ENCODE measurements at places on chromosomes 1 and 21. TPM values are rescaled to one million over a fixed set of nuclear protein-coding genes. Genes with fewer than 3 reads are reported as not detected.

GRCh38 chr1:160887071-160887470 is 2.1 kb upstream of the ITLN1 start:
- H3K36me3 ChIP-seq = no peaks in the 10 kb centered on the region
- H3K27me3 ChIP-seq = no peaks in the 10 kb centered on the region
- no peak overlapping the region for H3K27ac ChIP-seq
- H3K4me3 ChIP-seq = no peak overlapping the region
- no peak for DNase-seq
- H3K4me1 ChIP-seq = peaks cover 9% of the 10 kb centered on the region

DNA sequence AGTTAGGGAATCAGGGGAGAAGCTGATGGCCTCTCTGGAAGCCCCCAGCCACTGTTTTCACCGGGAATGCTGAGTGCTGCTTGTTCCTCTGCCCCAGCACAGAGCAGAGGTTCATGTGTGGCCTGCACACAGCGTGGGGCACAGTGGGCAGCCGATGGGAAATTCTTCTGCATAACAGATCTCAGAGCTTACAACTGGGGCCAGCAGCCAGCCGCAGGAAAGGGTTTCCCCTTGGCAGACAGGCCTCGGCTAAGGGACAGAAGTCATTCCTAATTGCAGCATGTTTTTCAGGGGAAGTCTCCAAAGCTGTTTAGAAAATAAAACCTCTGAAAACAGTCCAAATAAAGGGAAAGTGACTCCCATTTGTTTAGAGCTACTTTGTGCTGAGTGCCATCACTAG is 22.6 kb downstream of the HMGB4 start:
- H3K4me3 ChIP-seq = no peak overlapping the region
- H3K27me3 ChIP-seq = peaks cover 9% of the 10 kb centered on the region
- no peaks in the 10 kb centered on the region for H3K4me1 ChIP-seq
- DNase-seq = no peak
- H3K27ac ChIP-seq = no peak overlapping the region

- no peaks in the 10 kb centered on the region for H3K36me3 ChIP-seq
- peaks cover 32% of the 10 kb centered on the region for H3K4me1 ChIP-seq
- H3K27ac ChIP-seq = peak overlapping the region; percentile 10
- DNase-seq = peak; percentile 77
- no peaks in the 10 kb centered on the region for H3K27me3 ChIP-seq
These were observed 37.0 kb upstream of the PARP1 start for GRCh38 chr1:226444901-226445300.

GRCh38 chr1:89552471-89553081 is 27.9 kb downstream of the LRRC8B start:
- no peak for DNase-seq
- no peaks in the 10 kb centered on the region for H3K4me1 ChIP-seq
- H3K4me3 ChIP-seq = peak overlapping the region; percentile 9
- H3K27ac ChIP-seq = no peak overlapping the region
- H3K27me3 ChIP-seq = no peaks in the 10 kb centered on the region

Gene PRKAA2
- total RNA-seq = not detected

GRCh38 chr1:224640018-224640417 is 23.9 kb downstream of the CNIH3 start:
- H3K4me1 ChIP-seq = peaks cover 18% of the 10 kb centered on the region
- DNase-seq = no peak
- H3K27ac ChIP-seq = no peak overlapping the region
- no peaks in the 10 kb centered on the region for H3K27me3 ChIP-seq

GRCh38 chr1:55650444-55650843 is 435.3 kb upstream of the USP24 start:
- no peak overlapping the region for H3K27ac ChIP-seq
- no peak overlapping the region for H3K4me3 ChIP-seq
- H3K36me3 ChIP-seq = no peaks in the 10 kb centered on the region
- no peaks in the 10 kb centered on the region for H3K27me3 ChIP-seq
- H3K4me1 ChIP-seq = no peaks in the 10 kb centered on the region

Gene SEC22B
- 24.9 TPM for total RNA-seq

- H3K27ac ChIP-seq = no peak overlapping the region
- H3K4me1 ChIP-seq = peaks cover 3% of the 10 kb centered on the region
- H3K27me3 ChIP-seq = no peaks in the 10 kb centered on the region
- H3K4me3 ChIP-seq = no peak overlapping the region
- H3K36me3 ChIP-seq = no peaks in the 10 kb centered on the region
These were observed 9.0 kb downstream of the WNT4 start for GRCh38 chr1:22133931-22134324.

Gene TMEM82
- not detected for total RNA-seq

Gene NEGR1
- 0.03 TPM for total RNA-seq

Gene SMPDL3B
- total RNA-seq = not detected

- H3K27ac ChIP-seq = no peak overlapping the region
- no peaks in the 10 kb centered on the region for H3K27me3 ChIP-seq
- H3K4me1 ChIP-seq = no peaks in the 10 kb centered on the region
These were observed 64.1 kb downstream of the KIFAP3 start for GRCh38 chr1:170010443-170010842.

Gene ASAP3
- total RNA-seq = 0.81 TPM

DNA sequence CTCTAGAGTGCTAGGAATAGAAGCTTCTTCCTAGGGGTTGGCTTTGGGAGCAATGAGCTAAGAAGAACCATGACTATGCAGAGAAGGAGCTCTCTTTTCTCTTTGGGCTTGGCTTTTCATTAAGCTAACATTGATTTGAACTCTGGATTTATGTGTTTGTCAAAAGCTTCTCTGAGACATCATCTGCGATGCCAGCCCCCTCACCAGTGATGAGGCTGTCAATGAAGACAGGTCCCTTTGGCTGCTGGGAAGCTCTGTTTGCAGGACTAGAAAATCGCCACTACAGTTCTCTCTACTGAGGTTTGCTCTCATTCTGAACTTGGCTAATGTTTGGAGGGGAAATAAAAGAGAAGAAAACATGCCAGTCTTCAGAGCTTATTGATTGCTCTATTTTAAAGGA is 185.0 kb downstream of the PCP4 start:
- no peak overlapping the region for H3K4me3 ChIP-seq
- no peaks in the 10 kb centered on the region for H3K27me3 ChIP-seq
- DNase-seq = no peak
- H3K36me3 ChIP-seq = no peaks in the 10 kb centered on the region

Gene CHML
- 10.3 TPM for total RNA-seq

Gene PTPRU
- total RNA-seq = 0.56 TPM

- H3K27me3 ChIP-seq = peaks cover 4% of the 10 kb centered on the region
- DNase-seq = no peak
- no peaks in the 10 kb centered on the region for H3K4me1 ChIP-seq
- H3K36me3 ChIP-seq = no peaks in the 10 kb centered on the region
These were observed 9.1 kb upstream of the TRABD2B start for GRCh38 chr1:48006264-48006663.

Gene PRAMEF11
- total RNA-seq = not detected

DNA sequence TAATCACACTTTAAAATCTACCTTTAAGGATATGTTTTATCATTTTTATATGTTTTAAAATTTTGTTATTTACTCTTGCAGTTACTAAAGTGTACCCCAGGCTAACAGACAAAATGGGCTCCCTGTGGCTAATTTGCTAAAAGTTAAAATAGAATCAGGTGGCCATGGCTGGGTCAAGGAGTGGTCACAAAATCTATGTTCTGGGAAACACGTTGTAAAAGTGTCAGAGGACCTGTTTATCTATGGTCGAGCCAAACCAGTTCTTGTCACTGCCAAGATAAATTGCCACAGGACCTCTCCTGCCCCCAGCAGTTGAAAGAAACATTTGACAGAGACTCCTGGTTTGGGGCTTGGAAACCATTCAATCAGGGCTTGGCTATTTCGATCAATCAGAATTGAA is 21.2 kb upstream of the TTLL7 start:
- no peak overlapping the region for H3K4me3 ChIP-seq
- DNase-seq = no peak
- H3K27me3 ChIP-seq = no peaks in the 10 kb centered on the region
- no peaks in the 10 kb centered on the region for H3K4me1 ChIP-seq
- H3K27ac ChIP-seq = no peak overlapping the region

- no peak overlapping the region for H3K4me3 ChIP-seq
- H3K4me1 ChIP-seq = no peaks in the 10 kb centered on the region
- no peak overlapping the region for H3K27ac ChIP-seq
These were observed 90.1 kb upstream of the IRF2BP2 start for GRCh38 chr1:234699795-234700665.

DNA sequence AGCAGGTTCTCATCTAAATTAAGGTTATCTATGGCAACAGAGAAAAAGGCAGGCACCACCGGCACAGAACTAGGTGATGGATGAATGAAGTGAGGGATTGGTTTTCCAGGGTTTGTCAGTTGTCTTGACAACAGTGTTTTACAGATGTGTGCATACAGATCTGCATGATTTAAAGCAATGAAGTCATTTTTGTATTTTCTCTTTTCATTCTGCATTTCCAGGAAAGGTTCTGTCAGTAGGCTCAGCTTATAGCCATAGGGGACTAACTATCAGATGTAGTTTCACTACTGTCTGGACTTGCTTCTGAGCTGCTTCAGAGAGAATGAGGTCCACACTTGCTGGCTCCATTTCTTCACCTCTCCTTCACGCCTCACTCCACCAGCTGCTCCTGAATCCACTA is 98.2 kb upstream of the LMO4 start:
- no peak for DNase-seq
- peaks cover 2% of the 10 kb centered on the region for H3K27me3 ChIP-seq
- H3K4me1 ChIP-seq = no peaks in the 10 kb centered on the region
- H3K27ac ChIP-seq = no peak overlapping the region
- no peaks in the 10 kb centered on the region for H3K36me3 ChIP-seq
- H3K4me3 ChIP-seq = no peak overlapping the region

DNA sequence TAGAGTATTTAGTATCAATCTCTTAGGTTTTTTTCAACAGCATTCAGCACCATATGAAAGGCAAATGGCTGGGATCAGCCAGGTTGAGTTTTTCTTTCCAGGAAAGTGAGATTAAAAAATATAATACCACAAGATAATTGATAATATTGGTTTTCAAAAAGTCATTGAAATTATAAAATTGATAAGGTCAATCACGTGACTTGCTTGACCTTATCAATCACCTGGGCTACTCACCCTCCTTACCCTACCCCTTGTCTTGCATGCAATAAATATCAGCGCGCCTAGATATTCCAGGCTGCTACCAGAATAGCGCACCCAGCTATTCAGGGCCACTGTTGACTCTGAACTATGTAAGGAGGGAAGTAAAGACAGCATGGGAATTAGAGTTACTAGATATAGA is 31.5 kb downstream of the EBNA1BP2 start:
- H3K36me3 ChIP-seq = no peaks in the 10 kb centered on the region
- DNase-seq = no peak
- H3K4me3 ChIP-seq = no peak overlapping the region
- peaks cover 31% of the 10 kb centered on the region for H3K27me3 ChIP-seq
- H3K4me1 ChIP-seq = no peaks in the 10 kb centered on the region

Gene MXRA8
- total RNA-seq = 1.6 TPM

DNA sequence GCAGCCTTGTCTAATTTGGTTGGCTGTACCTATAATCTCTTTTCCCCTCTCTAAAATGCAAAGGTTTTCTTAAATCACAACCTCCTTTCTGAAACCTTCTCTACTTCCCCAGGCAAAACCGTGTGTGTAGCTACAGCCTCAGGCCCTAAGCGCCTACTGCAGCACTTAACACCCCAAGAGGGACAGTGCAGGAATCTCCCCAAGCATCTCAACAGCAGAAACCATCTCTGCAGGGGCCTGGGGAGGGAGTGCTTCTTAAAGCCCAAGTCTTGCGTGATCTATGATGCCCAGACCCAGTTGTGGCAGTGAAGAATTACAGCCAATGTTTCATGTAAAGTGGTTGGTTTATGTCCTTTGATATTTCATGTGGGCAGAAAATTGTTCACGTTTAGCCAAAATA is 159.3 kb downstream of the DSCAM start:
- no peaks in the 10 kb centered on the region for H3K4me1 ChIP-seq
- no peaks in the 10 kb centered on the region for H3K27me3 ChIP-seq
- DNase-seq = no peak
- H3K36me3 ChIP-seq = no peaks in the 10 kb centered on the region
- H3K4me3 ChIP-seq = no peak overlapping the region
- no peak overlapping the region for H3K27ac ChIP-seq

DNA sequence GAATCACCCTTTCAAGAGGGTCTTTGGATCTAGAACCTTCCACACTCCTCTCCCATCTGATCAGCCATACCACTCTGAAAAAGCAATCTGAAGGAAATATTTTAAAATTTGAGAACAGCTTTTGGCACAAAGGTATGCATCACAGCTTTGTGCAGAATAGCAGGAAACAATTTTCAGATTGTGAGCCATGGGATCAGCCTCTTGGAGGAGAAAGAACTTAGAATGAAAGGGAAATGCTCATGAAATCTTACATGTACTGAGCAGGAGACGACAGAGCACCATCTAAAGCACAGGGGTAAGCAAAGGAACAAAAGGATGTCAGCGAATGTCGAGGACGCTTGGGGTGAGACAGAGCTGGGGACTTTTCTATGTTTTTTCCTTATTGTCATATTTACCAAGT is 54.4 kb downstream of the EDN2 start:
- H3K36me3 ChIP-seq = no peaks in the 10 kb centered on the region
- DNase-seq = no peak
- no peak overlapping the region for H3K27ac ChIP-seq
- H3K4me1 ChIP-seq = peaks cover 4% of the 10 kb centered on the region

GRCh38 chr1:94805912-94806311 is 14.2 kb upstream of the SLC44A3 start:
- H3K36me3 ChIP-seq = no peaks in the 10 kb centered on the region
- no peak overlapping the region for H3K4me3 ChIP-seq
- peaks cover 7% of the 10 kb centered on the region for H3K27me3 ChIP-seq
- no peak overlapping the region for H3K27ac ChIP-seq
- H3K4me1 ChIP-seq = peaks cover 5% of the 10 kb centered on the region
- peak; percentile 22 for DNase-seq

Gene GNAT2
- total RNA-seq = not detected

- H3K4me1 ChIP-seq = no peaks in the 10 kb centered on the region
- DNase-seq = no peak
- no peaks in the 10 kb centered on the region for H3K36me3 ChIP-seq
- H3K27ac ChIP-seq = no peak overlapping the region
These were observed 20.4 kb upstream of the PLXNA2 start for GRCh38 chr1:208264469-208265121.

DNA sequence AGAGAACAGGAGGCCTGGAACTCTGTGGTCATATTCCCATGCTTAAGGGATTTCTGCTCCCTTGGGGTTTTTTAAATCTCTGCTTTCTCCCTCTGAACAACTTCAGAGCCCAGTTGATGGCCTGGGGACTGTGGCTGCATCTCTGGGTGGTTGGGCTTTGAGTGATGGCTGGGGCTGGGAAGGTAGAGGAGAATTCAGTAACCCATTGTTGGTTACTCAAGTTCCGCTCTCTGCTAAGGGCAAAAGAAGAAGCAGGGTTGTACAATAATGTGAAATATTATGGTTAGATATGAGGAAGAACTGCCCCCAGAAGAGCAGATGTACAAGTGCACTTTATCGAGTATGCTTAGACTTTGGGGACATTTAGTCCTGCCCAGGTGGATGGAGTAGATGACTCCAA is 72.1 kb upstream of the CNTN2 start:
- DNase-seq = no peak
- H3K27me3 ChIP-seq = peaks cover 3% of the 10 kb centered on the region
- H3K4me3 ChIP-seq = no peak overlapping the region
- H3K27ac ChIP-seq = no peak overlapping the region
- H3K36me3 ChIP-seq = no peaks in the 10 kb centered on the region
- no peaks in the 10 kb centered on the region for H3K4me1 ChIP-seq

Measured in CD4-positive, alpha-beta T cell (primary cell).